Suppressor macrophage (primary cell): ENCODE measurements at places on chromosomes 3 and 15.
A peak's percentile ranks its signal among the peaks of the same experiment; 100 is the strongest.

GRCh38 chr3:267101-267500 is 70.5 kb downstream of the CHL1 start:
- no peak for DNase-seq

DNA sequence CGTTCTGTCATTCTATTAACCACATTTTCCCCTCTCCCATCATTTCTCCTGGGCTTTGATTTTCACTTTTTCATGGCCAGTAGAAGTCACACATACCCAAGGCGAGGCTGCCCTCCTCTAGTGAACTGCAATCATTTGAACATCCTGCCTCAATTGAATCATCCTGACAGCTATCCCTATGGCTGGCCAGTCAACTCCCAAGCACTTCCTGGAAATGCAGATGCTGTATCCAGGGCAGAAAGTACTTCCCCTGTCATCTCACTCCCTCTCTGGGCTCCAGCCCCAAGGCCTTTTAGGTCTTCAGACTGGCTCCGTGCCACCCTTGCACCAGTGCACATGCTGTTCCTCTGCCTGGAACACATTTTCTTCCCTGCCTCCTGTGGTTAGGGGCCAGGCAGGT is 738.3 kb upstream of the CFAP20DC start:
- DNase-seq = no peak

DNA sequence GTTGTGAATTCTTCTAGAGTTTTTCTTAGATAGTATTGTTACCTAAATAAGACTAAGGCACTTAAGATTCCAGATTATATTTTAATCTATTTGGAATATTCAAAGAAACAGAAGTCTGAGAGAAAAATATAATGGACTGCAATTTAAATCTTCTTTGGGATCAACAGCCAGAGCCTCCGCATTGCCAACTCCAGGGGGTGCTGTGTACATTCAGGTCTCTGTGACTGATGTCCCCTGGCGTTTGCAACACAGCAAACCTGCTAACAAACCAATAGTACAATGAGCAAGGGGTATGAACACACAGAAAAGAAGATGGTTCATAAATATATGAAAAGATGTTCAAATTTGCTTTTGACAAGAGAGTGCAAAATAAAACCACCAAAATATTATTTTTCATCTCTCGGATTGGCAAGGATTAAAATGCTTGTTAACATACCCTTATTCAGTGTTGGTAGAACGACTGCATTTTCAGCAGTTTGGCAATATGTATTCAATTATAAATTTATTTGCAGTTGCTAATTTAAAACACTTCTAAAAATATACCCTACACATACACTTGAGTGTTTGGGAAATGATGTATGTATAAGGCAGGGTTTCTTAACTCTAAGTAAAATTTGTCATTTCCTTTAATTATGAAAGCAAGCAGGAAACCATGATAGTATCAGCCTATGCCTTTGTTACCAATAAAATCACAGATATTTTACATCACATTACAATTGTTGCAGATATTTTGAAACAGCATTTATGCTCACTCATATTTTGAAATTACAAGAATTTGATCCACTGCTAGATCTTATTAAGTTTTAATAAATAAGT is 16.1 kb upstream of the TM4SF1 start:
- DNase-seq = peak; percentile 80

- no peak for DNase-seq
These were observed 82.8 kb upstream of the TNFSF10 start for GRCh38 chr3:172606021-172606420.

DNA sequence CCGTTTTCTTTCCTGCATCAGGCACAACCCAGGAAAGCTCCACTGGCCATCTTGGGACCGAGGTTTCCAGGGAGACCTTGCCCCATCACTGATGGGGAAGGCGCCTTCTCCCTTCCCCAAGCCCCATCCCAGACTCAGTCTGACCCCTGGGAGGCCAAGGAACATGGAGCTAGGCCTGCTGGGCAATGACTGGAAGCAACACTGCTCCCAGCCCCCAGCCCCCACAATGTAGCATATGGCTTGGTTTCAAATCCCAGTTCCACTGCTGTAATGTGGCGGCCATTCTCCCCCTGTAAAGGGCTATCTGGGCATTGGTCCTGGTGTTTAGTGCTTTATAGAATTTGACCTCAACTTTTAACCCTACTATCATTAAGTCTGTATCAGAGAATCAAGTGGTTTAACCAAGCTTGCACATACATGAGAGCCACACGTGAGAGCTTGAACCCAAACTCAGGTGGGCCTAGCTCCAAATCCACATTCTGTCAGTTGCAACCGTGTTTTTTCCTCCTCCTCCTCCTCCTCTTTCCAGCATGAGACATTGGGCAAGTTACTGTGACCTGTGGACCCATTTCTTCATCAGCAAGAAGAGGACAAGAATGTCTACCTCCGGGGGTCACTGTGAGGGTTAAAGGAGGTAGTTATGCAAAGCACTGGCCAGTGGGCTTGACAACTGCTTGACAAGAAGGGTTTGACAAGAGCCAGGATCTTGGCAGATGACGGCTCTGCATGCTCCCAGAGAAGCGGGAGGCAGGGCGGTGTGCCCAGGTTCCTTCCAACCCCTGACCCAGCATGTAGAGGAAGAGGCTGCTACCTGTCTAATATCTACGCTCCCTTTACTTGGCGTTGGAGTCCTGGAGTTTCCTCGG is 37.4 kb downstream of the KLHL25 start:
- DNase-seq = no peak

- no peak for DNase-seq
These were observed 5.5 kb upstream of the LARP6 start for GRCh38 chr15:70859322-70859908.

DNA sequence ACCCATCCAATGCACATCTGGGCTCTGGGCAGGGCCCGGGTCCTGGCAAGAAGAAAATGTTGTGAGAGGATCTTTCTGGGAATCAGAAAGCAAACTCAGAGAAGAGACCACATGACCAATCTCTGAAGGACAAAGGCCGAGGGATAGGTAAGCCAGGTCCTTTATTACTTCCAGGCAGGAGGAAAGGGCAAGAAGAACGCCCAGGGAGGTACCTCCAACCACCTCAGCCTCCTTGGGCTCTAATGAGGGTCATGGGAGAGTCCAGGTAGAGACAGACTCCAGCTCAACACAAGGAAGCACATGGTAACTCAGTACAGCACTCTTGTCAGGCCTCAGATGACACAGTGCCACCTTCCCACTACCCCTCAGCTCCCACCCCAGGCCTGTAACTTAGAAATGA is 26.0 kb downstream of the ZNF445 start:
- DNase-seq = no peak

GRCh38 chr3:176968631-176969030 is 228.7 kb downstream of the TBL1XR1 start:
- no peak for DNase-seq

GRCh38 chr3:130425484-130425883 is 80.0 kb downstream of the COL6A5 start:
- DNase-seq = no peak

GRCh38 chr3:37475435-37475834 is 301.1 kb upstream of the LRRFIP2 start:
- no peak for DNase-seq

DNA sequence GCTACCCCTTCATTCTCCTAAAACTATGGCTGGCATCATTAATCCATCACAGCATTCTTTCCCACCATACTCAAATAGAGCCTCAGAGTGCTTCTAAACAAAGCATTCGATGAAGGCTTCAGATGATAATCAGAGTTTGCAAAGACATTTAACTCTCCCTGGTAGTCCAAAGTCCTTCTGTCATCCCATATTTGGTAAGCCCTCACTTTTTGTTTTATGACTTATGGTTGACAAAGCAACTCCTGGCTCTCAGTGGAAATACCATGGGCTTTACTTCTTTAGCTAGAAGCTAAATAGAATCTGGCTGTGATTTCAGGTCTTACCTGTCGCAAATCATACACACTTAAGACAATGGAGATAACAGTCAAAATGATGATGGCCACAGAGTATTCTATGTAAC is 27.8 kb downstream of the ATP13A5 start:
- no peak for DNase-seq

DNA sequence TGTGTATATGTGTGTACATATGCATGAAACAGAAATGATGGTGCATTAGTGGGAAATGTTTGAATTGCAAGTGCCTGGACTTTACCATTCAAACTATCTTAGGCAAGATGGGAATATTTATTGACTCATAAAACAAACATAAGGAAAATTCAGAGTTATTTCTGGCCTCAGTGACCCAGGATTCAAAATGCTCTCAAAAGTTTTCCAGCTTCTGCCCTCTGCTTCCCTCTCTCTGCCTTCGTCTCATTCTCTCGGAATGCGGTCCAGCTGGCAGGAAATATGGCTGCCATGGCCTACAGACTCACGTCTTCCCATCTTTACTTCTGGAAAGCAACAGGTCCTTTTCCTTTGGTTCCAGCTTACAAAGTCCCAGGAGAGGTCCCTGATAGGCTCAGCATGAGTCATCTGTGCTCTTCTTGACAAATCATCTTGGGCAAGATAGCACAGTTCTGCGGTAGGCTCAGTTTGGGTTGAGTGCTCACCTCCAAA is 8.7 kb upstream of the ZNF774 start:
- peak; percentile 29 for DNase-seq

DNA sequence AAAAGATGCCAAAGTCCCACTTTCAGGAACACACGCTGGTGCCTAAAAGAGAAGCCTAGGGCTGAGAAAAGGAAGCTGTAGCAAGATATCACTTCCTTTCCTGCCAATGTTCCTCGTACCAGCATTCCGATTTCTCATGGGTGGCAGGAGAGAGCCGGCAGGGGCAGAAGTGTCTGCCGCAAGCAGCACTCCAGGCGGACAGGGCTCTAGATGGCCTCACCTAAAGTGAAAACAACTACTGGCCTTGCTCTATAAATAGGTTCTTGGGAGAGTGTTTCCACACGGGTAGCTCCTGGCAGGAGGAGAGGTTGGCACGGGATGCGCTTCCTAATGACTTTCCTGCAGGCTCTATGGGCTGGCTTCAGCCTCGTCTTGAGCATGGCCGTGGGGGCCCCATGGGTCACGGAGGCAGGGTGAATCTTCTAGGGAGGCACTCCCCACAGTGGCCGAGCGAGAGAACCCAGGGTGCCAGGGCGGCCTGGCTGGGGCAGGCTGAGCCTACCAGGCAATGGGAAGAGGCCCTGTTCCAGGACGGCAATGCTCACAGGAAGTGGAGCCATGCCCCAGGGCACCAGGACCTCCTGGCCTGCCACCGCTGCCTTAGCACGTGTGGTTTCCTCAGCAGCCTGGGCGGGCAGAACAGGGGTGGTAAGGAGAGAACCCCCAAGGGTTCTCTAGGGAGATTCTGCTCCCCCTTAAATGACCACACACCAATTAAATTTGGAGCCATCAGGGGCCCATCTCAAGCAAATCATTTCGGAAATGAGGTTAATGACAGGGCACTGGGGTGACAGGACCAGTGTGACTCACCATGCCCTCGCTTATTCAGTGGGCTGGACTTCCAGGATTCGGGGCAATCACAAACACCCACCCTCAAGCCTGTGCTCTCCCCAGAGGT is 14.6 kb upstream of the DUSP7 start:
- peak; percentile 84 for DNase-seq

GRCh38 chr3:69786854-69787253 is 47.6 kb downstream of the MITF start:
- no peak for DNase-seq

DNA sequence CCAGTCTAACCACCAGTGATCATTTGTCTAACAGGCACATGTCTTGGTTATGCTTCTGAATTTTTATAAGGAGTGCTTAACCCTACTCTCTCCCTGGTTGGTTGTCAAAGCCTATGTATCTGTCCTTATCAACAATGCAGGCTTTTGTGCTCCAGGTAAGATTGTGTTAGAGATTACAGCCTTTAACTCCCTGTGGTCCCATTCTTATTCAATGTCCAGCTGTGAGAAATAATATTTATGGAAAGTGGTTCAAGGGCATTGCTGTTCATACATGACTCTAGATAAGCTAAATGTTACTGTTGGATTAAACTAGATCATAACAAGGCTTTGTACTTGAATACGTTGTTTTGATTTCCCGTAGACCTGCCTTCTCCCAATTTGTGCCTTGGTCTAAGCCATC is 146.1 kb upstream of the TSC22D2 start:
- no peak for DNase-seq

- no peak for DNase-seq
These were observed 313.4 kb upstream of the CHRM5 start for GRCh38 chr15:33654860-33655259.

DNA sequence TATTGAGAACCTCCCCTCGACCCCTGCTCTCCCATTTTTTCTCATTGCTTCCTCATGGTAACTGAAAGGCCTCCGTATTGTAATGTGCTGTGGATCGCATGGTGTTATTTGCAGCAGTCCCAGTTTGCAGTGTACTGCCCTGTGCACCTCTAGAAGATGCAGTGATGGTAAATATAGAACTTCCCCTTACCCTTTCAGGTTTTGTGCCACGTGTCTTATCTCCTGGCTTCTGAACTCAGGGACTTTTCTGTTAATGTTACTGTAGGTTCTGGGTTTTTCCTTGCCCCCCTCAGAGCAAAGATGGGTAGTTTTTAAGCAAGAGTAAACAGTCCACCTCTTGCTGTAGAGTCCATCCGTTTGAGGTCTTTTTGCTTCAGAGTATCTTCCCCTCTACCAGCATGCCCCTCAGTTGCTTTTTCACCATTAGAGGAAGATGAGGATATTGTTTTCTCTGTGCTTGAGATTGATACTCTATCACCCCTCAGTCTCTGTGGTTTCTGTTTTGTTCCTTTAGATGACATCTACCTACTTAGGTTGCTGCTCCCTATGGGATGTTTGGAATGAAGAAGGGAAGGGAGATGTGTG is 22.4 kb downstream of the CHD2 start:
- no peak for DNase-seq

DNA sequence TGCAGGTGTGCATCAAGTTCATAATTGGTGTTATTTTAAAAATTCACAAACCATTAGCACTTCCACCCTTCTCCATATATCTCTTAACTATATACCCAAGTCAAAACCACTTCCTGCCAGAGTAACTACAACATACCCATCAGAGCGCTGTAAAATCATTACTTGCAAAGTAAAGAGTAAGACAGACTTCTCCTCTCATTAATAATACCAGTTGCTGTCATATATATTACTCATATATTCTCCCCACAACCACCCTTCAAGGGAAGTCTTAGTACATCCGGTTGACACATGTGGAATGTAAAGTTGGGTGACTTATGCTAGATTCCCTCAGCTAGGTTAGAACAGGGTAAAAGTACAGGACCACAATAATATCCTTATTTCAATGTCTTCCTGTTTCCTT is 5.6 kb downstream of the TERC start:
- no peak for DNase-seq
